Hepatocyte (in vitro differentiated cells): ENCODE measurements at places on chromosomes 12 and 14. TPM values are rescaled to one million over a fixed set of nuclear protein-coding genes. Genes with fewer than 3 reads are reported as not detected.
A peak's percentile ranks its signal among the peaks of the same experiment; 100 is the strongest.

- H3K27me3 ChIP-seq: no peaks in the 10 kb centered on the region
- peak; percentile 80 for DNase-seq
- no peak overlapping the region for H3K4me3 ChIP-seq
- peak overlapping the region; percentile 91 for H3K27ac ChIP-seq
- no peaks in the 10 kb centered on the region for H3K36me3 ChIP-seq
Measured at GRCh38 chr12:124568431-124569374, 1.3 kb upstream of the NCOR2 start.

- H3K27ac ChIP-seq: no peak overlapping the region
- no peaks in the 10 kb centered on the region for H3K36me3 ChIP-seq
- no peaks in the 10 kb centered on the region for H3K27me3 ChIP-seq
- DNase-seq: no peak
Measured at GRCh38 chr12:119949145-119949544, 39.9 kb upstream of the BICDL1 start.

DNA sequence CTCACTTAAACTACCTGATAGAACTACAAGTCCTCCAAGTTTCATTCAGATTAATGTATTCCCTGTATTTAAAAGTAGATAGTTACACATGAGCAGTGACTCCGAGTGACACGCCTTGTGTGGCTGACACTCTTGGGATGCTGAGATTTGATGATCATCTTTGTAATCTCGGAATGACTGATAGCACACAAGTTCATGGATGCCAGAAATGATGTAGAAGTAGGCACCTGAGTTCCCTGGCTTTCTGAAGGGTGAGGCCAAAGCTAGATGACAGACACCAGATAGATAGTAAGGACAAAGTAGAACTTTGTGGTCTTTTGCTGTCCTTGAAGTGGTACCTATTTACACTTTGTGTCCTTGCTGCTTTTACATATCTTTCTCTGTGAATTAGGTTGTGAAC lies 491.2 kb downstream of the PCNX1 start:
- no peak for DNase-seq
- no peak overlapping the region for H3K27ac ChIP-seq
- no peaks in the 10 kb centered on the region for H3K27me3 ChIP-seq
- H3K36me3 ChIP-seq: no peaks in the 10 kb centered on the region
- no peak overlapping the region for H3K4me3 ChIP-seq

The VRTN gene
- total RNA-seq: 0.13 TPM in 1 of 2 replicates, not detected in the other

GRCh38 chr14:81829447-81829846 lies 295.8 kb upstream of the SEL1L start:
- no peak overlapping the region for H3K27ac ChIP-seq
- H3K27me3 ChIP-seq: no peaks in the 10 kb centered on the region
- DNase-seq: no peak
- H3K4me3 ChIP-seq: no peak overlapping the region

The PIGH gene
- 51.2 and 64.4 TPM in 2 replicates for total RNA-seq

The BBOF1 gene
- total RNA-seq: 6.1 and 7.1 TPM in 2 replicates

The RNASE3 gene
- 1.4 TPM in 1 of 2 replicates, not detected in the other for total RNA-seq

DNA sequence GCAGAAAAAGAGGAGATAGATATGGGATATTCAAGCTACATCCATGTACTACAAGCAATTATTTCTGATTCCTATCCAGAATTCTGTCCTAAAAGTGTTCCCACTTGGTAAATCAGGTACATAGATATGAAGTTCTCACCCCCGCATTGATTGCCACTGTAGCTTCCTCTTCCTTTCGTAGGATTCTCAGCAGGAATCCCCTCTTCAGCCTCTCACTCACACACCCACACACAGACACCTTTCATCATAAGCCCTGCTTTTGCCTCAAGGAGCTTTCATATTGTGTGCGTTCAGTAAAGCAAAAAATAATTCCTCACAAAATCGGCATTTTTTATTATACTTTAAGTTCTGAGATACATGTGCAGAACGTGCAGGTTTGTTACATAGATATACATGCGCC lies 69.8 kb downstream of the ANO4 start:
- no peaks in the 10 kb centered on the region for H3K4me1 ChIP-seq
- no peak overlapping the region for H3K4me3 ChIP-seq
- no peaks in the 10 kb centered on the region for H3K27me3 ChIP-seq
- DNase-seq: no peak
- no peaks in the 10 kb centered on the region for H3K36me3 ChIP-seq

DNA sequence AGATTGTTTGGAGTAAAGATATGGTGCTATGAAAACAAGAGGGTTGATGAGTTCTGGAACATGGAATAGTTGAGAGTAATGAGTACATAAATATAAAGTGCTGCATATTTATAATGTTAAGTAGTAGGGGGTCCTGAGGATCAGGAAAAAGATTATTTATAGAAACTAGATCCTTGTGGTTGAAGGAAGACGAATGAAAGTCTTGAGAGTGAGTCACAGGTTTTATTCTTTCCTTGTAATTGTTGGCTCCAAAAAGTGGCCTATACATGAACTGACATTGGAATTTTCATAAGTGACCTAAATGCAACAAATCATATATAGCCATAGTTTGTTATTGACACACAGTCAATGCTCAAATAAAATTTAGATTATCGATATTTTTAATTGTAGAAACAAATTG lies 440.4 kb upstream of the PRICKLE1 start:
- no peak overlapping the region for H3K4me3 ChIP-seq
- DNase-seq: no peak
- no peaks in the 10 kb centered on the region for H3K4me1 ChIP-seq
- H3K27me3 ChIP-seq: no peaks in the 10 kb centered on the region
- H3K36me3 ChIP-seq: no peaks in the 10 kb centered on the region

DNA sequence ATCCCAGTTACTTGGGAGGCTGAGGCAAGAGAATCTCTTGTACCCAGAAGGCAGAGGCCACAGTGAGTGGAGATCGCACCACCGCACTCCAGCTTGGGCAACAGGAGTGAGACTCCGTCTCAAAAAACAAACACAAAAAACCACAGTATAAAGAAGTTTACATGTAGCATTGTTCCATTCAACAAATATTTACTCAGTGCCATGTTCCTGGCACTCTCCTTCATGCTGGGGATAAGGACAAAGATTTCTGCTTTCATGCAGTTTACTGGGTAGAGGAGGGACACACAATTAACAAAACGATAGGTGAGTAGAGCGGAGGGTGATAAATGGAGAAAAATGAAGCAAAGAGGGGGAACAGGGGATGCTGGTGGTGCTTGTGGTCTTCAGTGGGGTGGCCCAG lies 68.2 kb upstream of the OVCH1 start:
- no peak for DNase-seq
- H3K27ac ChIP-seq: no peak overlapping the region
- no peak overlapping the region for H3K4me3 ChIP-seq
- H3K36me3 ChIP-seq: no peaks in the 10 kb centered on the region
- H3K4me1 ChIP-seq: no peaks in the 10 kb centered on the region

DNA sequence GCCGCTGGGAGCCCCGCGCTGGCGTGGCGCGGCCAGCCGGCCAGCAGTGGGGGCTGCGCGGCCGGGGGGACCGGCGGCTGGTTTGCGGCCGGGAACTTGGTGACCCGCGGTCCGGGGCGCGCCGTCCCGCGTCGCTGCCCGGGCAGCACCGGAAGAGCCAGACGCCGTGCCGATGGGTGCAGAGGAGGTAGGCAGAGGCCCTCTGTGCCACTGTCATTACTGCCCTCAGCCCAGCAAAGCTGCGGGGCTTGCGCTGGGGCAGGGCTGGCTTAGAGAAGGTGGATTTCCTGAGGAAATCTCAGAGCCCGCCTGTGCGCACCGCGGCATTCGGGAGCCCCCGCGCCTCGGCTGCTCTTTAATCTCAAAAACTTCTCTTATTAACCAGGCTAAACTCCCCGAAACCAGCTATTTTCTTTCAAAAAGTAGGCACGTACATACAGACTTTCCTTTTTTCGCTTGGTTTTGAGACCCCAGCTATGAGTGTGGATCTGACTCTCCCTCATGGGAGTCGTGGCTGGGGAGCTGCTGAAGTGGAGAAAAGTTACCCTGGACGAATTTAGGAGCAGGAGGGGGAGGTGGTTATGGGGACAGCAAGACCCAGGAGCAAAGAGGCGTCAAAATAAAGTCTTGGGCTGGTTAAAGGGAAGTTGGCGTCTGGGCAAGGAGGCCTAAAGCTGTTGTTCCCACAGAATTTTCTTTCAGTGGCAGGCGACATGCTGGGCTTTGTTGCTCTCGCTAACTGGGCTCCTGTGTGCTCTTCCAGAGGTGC lies 802 bp downstream of the SUSD6 start:
- peak overlapping the region; percentile 98 for H3K27ac ChIP-seq
- no peaks in the 10 kb centered on the region for H3K27me3 ChIP-seq
- peaks cover 48% of the 10 kb centered on the region for H3K4me1 ChIP-seq
- H3K4me3 ChIP-seq: peak overlapping the region; percentile 98

DNA sequence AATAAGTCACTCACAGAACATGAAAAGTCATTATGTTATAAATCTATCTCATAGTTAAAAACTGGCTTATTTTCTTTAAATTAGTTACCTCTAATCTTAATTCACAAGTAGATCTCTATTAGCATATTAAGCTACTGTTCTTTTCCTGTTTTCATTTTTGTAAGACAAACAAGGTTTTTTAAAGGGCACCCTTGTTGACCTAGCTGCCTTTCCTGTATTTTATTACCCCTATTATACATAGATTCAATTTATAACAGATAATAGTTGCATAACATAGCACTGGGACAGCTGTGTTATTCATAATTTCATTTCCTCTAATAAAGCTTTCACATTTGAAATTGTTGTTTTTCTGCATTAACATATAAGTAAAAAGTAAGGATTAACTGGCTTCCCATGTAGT lies 1500.7 kb upstream of the FLRT2 start:
- no peak overlapping the region for H3K4me3 ChIP-seq
- H3K36me3 ChIP-seq: no peaks in the 10 kb centered on the region

DNA sequence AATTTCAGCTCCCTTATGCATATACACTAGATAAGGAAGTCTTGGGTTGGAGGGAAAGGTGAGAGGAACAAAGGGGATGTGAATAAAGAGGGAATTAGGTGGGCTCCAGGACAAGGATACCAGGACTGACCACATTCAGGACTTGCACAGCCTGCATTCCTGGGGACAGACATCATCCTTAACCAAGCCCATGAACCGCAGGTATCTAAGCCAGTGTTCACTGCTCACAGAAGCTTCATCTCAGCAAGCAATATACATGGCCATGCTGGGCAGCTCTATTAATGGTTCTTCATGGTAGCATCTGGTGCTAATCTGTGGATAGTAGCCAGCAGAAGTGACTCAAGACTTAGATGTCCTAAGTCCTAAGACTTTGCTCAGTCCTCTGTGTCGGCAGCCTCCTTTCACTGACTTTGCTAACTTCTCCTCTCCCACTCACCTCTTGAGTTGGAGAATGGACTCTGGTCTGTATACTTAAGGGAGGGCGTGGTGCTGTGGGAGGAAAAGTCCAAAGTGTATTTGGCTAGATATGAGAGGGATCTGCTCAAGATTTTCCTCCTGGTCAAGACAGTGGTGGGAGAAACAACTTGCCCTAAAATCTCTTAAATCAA lies 136.1 kb downstream of the ASCL1 start:
- DNase-seq: peak; percentile 72
- H3K27me3 ChIP-seq: no peaks in the 10 kb centered on the region
- peak overlapping the region; percentile 76 for H3K27ac ChIP-seq
- H3K4me1 ChIP-seq: peaks cover 6% of the 10 kb centered on the region
- no peak overlapping the region for H3K4me3 ChIP-seq
